ENCODE measurements at places on chromosomes 2 and 18. TPM values are rescaled to one million over a fixed set of nuclear protein-coding genes. Genes with fewer than 3 reads are reported as not detected.

The SPHKAP gene
- not detected for total RNA-seq

The TM4SF20 gene
- total RNA-seq, result not detected

The ZAP70 gene
- total RNA-seq, result not detected

The HOXD9 gene
- total RNA-seq, result not detected

The MTCL1 gene
- total RNA-seq, result 11.6 TPM

The UNC80 gene
- not detected for total RNA-seq

The FEZ2 gene
- 43.4 TPM for total RNA-seq

The UCN gene
- 9.5 TPM for total RNA-seq

The ZSWIM2 gene
- total RNA-seq, result not detected

The ID2 gene
- 0.54 TPM for total RNA-seq

The PPIG gene
- total RNA-seq, result 64.7 TPM

The STARD6 gene
- total RNA-seq, result not detected

The HOXD12 gene
- total RNA-seq, result not detected

The ARHGEF33 gene
- total RNA-seq, result 0.07 TPM

The POTEJ gene
- total RNA-seq, result not detected

The WNT6 gene
- not detected for total RNA-seq

The KLHL41 gene
- 0.35 TPM for total RNA-seq

The TPO gene
- not detected for total RNA-seq

The TP53I3 gene
- 81.8 TPM for total RNA-seq

The FLACC1 gene
- 1.1 TPM for total RNA-seq

The NMUR1 gene
- total RNA-seq, result not detected

The SDC1 gene
- 214 TPM for total RNA-seq

The CXCR2 gene
- not detected for total RNA-seq

The SEMA4C gene
- total RNA-seq, result 16.3 TPM

The IL36B gene
- total RNA-seq, result not detected

The LONRF2 gene
- total RNA-seq, result not detected

The SLC9A4 gene
- not detected for total RNA-seq

The HJURP gene
- total RNA-seq, result 29.3 TPM

The KYNU gene
- 143 TPM for total RNA-seq

The TEKT4 gene
- not detected for total RNA-seq

The UGT1A5 gene
- not detected for total RNA-seq

The UGT1A8 gene
- total RNA-seq, result not detected

The CCDC150 gene
- total RNA-seq, result 5.5 TPM

The NGEF gene
- 7.4 TPM for total RNA-seq

The REG1B gene
- total RNA-seq, result not detected

The CCL20 gene
- total RNA-seq, result 18.0 TPM

The PLGLB1 gene
- 0.74 TPM for total RNA-seq

The SKOR2 gene
- total RNA-seq, result not detected

The PRSS56 gene
- not detected for total RNA-seq

The CDH2 gene
- total RNA-seq, result 14.6 TPM

The SP140 gene
- not detected for total RNA-seq

The LRRTM1 gene
- not detected for total RNA-seq

The TCF7L1 gene
- 1.1 TPM for total RNA-seq

The CXCR1 gene
- 0.12 TPM for total RNA-seq

The RAD51AP2 gene
- total RNA-seq, result 0.14 TPM

The TEX44 gene
- total RNA-seq, result not detected

The NIFK gene
- total RNA-seq, result 171 TPM

The C2orf15 gene
- total RNA-seq, result 0.74 TPM

The BOLL gene
- total RNA-seq, result not detected

The ING5 gene
- 35.5 TPM for total RNA-seq

The FSHR gene
- not detected for total RNA-seq

The TMEM163 gene
- not detected for total RNA-seq
